ENCODE measurements at places on chromosomes 7 and 10. TPM values are rescaled to one million over a fixed set of nuclear protein-coding genes. Genes with fewer than 3 reads are reported as not detected.

TDRD1 gene
- 0.02 TPM for total RNA-seq

CYP2C19 gene
- not detected for total RNA-seq

INHBA gene
- 0.34 TPM for total RNA-seq

DNA sequence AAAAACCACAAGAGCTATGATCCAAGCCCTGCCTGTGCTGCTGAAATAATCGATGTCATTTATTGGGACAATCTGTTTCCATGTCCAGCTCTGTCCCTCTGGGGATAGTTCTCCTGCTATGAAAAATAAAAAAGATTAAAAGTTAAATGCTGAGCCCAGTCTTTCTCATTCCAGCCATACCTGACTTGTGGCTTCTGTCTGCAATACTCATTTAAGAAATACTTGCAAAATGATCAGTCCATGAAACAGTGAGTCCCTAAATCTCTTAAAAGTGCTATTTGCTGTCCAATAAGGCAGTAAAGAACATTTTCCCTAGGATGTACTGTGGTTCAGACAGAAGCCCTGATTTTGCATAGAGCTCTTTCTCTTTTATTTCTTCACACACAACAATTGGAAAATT is 91.7 kb downstream of the SLC16A9 start:
- no peak for DNase-seq

DNA sequence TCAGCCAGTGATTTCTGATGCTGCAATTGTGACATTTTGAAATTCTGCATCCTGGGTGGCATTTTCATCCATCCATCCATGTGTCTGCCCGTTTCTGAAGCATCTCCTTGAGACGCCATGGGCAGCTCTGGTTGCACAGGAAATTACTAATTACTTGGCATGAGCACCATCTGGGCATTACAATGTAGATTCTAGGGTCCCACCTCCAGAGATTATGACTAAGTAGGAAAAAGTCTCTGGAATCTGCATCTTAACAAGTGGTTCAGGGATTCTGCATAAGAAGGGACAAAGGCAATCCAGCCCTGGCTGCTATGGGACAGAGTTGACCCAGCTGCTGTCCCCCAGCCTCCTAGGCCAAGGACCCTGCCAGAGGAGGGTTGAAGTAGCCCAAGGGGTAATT is 65.3 kb downstream of the CUZD1 start:
- peak; percentile 81 for DNase-seq

DNA sequence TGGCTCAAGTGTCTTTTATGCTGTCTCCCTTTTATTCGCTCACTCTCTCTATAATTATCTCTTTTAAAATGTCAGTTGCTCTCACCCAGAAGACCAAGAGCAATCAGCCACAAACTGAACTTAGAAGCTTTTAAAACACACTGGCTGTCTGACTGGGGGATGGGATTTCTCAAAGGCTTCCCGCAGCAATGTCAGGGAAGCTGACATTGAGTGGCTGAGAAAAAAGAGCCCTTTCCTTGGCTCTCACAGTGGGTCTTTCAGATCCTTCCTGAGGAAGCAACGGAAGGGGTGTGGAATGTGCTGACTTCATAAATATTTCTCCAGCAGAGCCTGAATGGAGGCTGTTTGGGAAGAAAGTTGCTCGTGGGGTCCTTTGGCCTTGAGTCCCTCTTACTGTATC is 445.7 kb upstream of the C7orf33 start:
- DNase-seq, result no peak

DNA sequence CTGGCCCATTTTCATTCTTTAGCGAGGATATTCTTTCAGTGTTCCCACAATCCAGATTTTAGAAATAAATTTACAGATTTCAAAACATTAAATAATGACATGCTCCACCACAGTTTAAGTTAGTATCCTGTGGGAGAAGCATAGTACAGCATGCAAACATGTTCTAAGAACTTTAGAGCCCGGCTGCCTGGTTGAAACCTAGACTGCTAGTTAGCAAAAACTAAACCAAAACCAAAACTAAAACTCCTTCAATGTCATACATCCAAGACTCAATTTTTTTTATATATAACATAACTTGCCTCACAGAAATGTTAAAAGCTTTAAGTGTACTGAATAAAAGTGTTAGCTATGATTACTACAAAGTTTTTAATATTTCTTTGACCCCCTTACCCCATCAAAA is 17.0 kb downstream of the TRA2A start:
- no peak for DNase-seq

- no peak for DNase-seq
These were observed 33.4 kb downstream of the FAM241B start for GRCh38 chr10:69663369-69663947.

DNA sequence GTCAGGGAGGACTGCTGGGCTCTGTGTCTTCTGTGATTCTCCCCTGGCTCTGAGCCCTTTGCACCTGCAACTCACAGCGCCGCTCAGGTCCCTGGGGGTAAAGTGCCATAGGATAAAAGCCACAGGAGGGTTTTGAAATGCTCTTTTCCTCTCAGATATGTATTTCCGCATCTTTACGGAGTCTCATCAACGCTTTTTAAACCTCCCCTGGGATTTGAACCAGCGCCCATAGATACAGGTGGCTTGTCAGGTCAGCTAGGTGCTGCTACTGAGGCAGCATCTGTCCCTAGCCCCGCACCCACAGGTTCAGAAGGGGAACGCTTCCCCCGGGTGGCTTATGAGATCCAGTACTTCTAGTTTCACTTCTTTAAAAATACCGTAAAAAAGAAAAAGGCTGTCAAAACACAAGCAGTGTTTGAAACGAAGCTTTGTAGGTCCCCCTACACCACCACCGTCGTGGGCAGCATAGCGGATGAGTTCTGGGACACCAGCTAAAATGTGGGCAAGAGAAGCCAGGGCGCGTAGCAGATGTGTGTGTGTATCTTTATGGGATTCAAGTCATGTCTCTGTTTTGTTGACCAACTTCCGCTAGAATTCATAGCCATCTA is 173.5 kb downstream of the CUX1 start:
- no peak for DNase-seq

DNA sequence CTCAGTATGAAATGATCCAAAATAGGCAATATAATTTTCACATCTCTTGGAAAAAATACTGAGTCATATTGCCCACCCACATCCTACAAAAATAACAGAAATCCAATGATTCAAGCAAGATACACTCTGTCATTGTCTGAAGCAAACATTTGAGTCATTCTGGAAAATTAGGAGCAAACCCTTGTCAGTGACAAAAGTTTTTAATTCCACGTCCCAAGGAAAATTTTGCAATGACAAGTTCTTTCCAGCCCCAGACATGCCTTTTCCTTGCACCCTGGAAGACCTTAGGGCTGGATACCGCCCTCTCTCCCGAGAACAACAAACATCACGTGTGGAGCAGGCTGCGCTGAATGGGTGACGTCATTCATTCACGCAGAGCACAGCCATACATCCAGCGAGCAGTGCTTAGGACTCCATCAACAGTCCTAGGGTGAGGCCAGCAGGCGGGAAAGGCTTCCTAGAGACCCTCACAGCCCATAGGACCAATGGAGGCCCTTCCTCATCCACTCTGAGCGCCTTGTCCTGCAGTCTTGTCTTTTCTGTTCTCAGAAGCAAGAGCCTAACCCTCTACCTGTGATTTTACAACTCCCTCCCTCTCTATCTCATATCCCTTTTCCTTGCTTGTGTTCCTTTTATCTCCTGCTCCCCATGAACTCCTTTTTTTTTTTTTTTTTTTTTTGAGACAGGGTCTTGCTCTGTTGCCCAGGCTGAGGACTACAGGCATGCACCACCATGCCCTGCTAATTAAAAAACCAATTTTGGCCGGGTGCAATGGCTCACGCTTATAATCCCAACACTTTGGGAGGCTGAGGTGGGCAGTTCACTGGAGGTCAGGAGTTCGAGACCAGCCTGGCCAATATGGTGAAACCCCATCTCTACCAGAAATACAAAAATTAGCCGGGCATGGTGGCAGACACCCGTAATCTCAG is 23.5 kb upstream of the KDM7A start:
- DNase-seq, result no peak

- no peak for DNase-seq
These were observed 1.3 kb downstream of the REPIN1 start for GRCh38 chr7:150369748-150370501.

DNA sequence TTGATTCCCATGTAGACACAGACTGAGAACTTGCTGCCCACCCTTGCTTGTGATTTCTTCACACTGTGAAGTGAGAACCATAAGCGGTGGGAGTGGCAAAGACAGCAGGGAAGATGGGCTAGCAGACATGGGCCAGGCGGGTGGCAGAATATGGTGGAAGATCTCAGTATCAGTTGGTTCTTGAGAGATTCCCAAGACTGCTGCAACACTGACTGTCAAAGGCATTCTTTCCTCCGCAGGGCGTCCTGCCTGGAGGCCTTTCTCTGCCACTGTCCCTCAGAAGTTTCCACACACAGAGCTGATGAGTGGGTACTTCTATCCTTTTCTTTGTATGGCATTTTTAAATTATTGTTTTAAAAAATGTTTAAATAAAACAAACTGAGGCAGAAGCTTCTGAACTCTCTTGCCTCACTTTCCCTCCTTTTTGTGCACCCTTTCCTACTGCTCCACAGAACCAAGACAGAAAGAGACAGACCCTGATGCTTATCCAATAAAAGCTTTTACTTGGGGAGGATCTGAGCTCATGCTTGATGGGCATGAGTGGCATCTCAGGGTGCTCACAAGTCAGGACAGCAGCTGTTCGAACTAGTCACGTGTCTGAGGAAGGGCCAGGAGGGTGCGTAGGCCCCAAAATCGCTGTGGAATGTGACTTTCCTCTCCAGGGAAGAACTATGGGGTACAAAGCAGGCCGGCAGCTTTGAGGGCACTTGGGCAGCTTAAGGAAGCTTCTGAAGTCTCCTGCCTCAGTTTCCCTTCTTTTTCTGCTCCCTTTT is 104.7 kb upstream of the PCGF5 start:
- DNase-seq, result no peak

- DNase-seq, result no peak
These were observed 735.5 kb upstream of the AUTS2 start for GRCh38 chr7:68862736-68863135.

DNA sequence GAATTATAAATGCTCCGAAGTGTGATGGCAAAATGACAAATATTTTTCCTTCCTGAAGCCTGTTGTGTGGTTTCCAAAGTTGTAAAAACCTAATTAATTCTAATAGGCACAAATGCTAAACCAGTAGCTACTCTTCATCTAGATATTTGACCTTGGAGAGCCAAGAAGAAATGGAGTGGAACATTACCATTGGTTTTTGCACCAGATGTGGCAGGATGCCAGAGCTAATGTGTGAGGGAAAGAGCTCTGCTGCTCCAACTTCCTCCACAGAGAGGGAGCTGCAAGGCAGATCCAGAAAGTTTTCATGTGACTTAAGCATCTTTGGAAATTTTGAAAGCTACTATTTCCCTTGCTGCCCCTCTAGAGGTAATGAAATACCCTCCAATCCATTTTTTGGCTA is 65.1 kb upstream of the HPS1 start:
- DNase-seq, result no peak

GRCh38 chr7:12765431-12766100 is 78.1 kb downstream of the ARL4A start:
- DNase-seq, result no peak

GRCh38 chr10:112282086-112282485 is 1.1 kb upstream of the TECTB start:
- DNase-seq, result no peak

DNA sequence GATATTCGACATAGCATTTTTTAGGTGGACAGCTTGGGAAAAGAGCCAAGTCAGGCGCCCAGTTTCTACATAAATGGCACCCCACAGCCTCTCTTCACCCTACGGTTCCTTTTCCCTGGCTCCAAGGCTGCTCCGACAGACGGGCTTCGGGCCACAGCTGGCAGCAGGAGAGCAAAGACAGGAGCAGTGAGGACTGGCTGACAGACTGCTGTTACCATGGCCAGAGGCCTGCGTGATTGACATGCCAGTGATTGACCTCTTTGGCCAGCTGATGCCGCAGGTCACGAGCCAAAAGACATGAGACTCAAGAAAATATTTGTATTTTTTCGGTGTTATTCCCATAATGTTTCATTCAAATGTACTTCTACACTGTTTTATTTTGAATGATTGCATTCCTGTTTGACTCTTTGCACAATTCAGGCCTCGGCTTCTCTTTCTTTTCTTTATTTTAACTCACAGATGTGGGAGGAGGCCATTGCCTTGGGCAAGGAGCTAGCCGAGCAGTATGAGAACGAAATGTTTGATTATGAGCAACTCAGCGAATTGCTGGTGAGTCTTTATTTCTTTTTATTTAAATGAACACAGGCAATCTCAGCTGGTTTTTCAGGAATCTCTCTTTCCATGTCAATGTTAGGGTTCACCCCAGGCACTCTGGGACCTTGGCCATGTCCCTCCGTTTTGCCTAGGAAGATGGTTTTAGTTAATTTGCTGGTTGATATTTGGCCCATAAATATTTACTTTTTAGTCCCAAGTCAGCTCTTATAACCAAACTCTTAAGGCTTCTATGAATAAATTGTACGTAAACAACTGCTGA is 146.3 kb upstream of the NPS start:
- DNase-seq, result no peak

- DNase-seq, result no peak
These were observed 44.1 kb upstream of the ADRB1 start for GRCh38 chr10:113999531-113999930.
